Gastrocnemius medialis (tissue), 4 donors: ENCODE measurements at places on chromosomes 6 and 20. TPM values are rescaled to one million over a fixed set of nuclear protein-coding genes. Genes with fewer than 3 reads are reported as not detected.

DNA sequence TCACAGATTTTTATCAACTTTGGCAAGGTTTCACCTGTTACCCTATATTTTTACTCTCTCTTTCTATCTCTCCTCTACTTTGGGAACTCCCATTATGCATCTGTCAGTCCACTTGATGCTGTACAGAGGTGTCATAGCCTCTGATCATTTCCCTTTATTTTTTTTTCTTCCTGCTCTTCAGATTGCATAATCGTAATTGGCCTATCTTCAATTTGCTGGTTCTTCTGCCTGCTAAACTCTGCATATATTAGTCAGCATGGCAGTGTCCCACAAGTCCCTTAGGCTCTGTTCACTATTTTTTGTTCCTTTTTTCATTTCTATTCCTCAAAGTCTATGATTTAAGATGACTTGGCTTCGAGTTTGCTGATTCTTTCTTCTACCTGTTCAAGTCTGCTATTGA, 44.7 kb upstream of the MICB start:
- H3K27ac ChIP-seq: no peak overlapping the region
- peaks cover 5% of the 10 kb centered on the region for H3K27me3 ChIP-seq
- no peak overlapping the region for H3K4me3 ChIP-seq
- DNase-seq: no peak
- H3K4me1 ChIP-seq: no peaks in the 10 kb centered on the region

Gene TAGAP
- total RNA-seq: 0.44 TPM

GRCh38 chr6:19731282-19731681, 105.9 kb upstream of the ID4 start:
- no peak overlapping the region for H3K27ac ChIP-seq
- no peaks in the 10 kb centered on the region for H3K4me1 ChIP-seq
- H3K36me3 ChIP-seq: no peaks in the 10 kb centered on the region
- H3K27me3 ChIP-seq: no peaks in the 10 kb centered on the region
- H3K4me3 ChIP-seq: no peak overlapping the region
- DNase-seq: no peak

- no peak overlapping the region for H3K27ac ChIP-seq
- H3K4me3 ChIP-seq: no peak overlapping the region
- H3K36me3 ChIP-seq: no peaks in the 10 kb centered on the region
- DNase-seq: no peak
- no peaks in the 10 kb centered on the region for H3K4me1 ChIP-seq
These were observed 11.0 kb downstream of the RTN4IP1 start for GRCh38 chr6:106618324-106618723.

DNA sequence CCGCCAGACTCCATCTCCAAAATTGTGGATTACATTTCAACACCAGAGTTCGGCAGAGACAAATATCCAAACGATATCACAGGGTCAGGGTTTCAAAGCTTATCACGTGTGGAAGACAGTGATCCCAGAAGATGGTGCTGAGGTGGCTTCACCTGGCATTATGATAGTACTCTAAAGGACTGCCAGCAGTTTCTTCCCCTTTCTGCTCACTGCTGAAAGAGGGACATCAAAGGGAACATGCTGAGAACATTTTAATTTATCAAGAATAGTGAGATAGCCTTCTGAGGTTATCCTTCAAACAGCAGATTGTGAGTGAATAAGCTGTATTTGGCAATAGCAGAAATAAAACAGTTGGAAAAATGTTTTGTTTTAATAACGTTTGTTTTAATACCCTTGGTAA, 79.7 kb downstream of the FIG4 start:
- H3K27me3 ChIP-seq: no peaks in the 10 kb centered on the region
- peaks cover 11% of the 10 kb centered on the region for H3K4me1 ChIP-seq
- H3K27ac ChIP-seq: no peak overlapping the region

DNA sequence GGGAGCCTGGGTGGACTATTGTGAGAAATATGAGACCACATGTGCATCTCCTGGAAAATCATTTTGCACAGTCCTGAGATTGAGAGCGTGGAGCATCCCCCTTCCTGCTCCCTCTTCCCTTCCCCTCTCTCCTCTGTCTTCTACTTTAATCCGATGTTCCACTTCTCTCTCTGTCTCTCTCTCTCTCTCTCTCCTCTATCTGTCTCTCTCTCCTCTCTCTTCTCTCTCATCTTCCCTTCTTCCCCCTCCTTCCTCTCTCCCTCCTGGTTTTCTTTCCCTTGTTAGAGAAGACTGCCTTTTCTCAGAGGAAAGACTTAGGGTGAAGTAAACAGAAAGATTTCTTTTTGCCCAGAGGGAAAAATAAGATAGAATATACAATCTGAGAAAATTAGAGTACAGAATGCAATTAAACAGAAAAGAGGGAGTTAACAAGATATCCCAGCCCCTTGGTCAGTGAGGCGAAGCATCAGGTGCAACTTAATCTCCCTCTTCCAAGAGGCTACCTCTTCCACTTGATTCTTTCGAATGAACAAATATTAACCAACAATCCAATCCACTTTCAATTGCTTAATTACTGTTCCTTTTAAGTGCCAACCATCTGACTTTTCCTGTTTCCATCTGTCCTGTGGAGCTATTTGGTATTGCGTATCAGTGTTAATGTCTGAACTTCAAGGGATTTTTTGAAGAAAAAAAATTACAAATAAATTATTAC, 14.6 kb downstream of the KHDC1 start:
- no peak for DNase-seq
- H3K27me3 ChIP-seq: no peaks in the 10 kb centered on the region
- H3K4me3 ChIP-seq: no peak overlapping the region
- no peaks in the 10 kb centered on the region for H3K4me1 ChIP-seq
- H3K36me3 ChIP-seq: no peaks in the 10 kb centered on the region

Gene PNLDC1
- total RNA-seq: not detected

Gene GGTLC1
- not detected for total RNA-seq
